Endodermal cell (in vitro differentiated cells): ENCODE measurements at places on chromosomes 1 and 21. TPM values are rescaled to one million over a fixed set of nuclear protein-coding genes. Genes with fewer than 3 reads are reported as not detected.
A peak's percentile ranks its signal among the peaks of the same experiment; 100 is the strongest.

Gene GPR153
- 2.8 and 2.9 TPM in 2 replicates for total RNA-seq

GRCh38 chr1:223678841-223679240 is 13.3 kb upstream of the CAPN8 start:
- no peak for DNase-seq
- peaks cover 9% of the 10 kb centered on the region for H3K27me3 ChIP-seq
- no peak overlapping the region for H3K27ac ChIP-seq
- no peaks in the 10 kb centered on the region for H3K4me1 ChIP-seq
- H3K4me3 ChIP-seq: no peak overlapping the region

DNA sequence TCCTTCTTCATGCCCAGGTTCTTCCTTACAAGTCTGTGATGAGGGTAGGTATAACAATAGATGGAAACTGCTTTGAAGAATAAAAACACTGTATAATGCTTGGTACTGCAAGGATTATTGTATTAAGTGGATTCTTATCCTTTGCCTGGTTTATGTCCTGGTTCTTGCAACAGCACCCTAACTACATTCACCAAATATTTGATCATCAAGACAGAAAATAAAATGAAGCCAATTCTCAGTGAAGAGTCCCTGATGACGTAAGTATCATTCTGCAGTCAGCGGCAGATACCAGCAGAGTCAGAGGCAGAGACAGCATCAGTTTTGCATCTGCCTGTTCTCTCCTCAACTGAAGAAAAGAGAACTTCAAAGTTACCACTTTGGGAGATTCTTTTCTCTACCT is 19.7 kb downstream of the ARHGEF11 start:
- no peaks in the 10 kb centered on the region for H3K27me3 ChIP-seq
- peaks cover 3% of the 10 kb centered on the region for H3K4me1 ChIP-seq
- no peak overlapping the region for H3K27ac ChIP-seq
- no peak for DNase-seq
- no peak overlapping the region for H3K4me3 ChIP-seq

GRCh38 chr1:210754878-210755665 is 378.9 kb downstream of the KCNH1 start:
- no peak overlapping the region for H3K4me3 ChIP-seq
- DNase-seq: no peak
- H3K4me1 ChIP-seq: no peaks in the 10 kb centered on the region

DNA sequence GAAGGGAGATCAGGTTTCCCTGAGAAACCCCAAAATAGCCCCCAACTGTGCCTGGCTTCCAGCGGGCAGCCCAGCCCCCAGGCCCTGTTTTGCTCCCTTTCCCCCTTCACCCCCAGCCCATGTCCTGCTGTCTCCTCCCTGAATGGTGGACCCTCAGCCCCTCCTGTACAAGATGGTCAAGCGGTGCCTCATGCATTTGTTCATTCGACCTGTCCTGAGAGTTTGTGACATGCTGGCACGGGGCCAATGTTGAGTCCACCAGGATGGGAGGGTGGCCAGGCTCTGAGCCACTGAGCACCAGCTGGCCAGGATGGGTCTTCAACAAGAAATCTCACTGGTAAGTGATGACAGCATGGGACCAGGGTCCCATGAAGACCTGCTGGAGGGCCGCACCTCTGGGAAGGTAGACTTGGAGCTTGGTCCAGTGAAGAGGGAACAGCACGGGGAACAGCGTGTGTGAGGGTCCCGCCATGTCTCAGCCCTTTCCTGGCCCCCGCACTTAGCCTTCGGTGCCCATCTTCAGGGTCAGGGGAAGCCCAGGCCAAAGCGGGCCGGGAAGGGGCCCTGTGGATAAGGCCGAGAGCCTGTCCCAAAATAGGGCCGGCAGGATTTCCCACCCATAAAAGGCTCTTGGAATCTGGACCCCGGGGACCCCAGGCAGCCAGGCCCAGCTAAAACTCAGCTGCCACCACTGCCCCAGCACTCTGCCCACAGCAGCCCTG is at the start of gene CALML6:
Gene CALML6 (plus strand): TSS at position 290 of the 722 bp plus-strand sequence. CDS start 21 bp downstream, at position 311.
- peaks cover 7% of the 10 kb centered on the region for H3K27me3 ChIP-seq
- no peaks in the 10 kb centered on the region for H3K4me1 ChIP-seq
- H3K36me3 ChIP-seq: no peaks in the 10 kb centered on the region
- DNase-seq: peak; percentile 49
- H3K4me3 ChIP-seq: no peak within 1 kb of the TSS
- no peak within 1 kb of the TSS for H3K27ac ChIP-seq

Gene ANGPTL7
- total RNA-seq: not detected in 2 replicates

Gene EXTL1
- total RNA-seq: 2.5 and 3.3 TPM in 2 replicates

Gene C2CD4D
- total RNA-seq: 0.44 and 0.47 TPM in 2 replicates

- no peak for DNase-seq
- no peaks in the 10 kb centered on the region for H3K4me1 ChIP-seq
- no peak overlapping the region for H3K27ac ChIP-seq
- peaks cover 8% of the 10 kb centered on the region for H3K36me3 ChIP-seq
Observed at GRCh38 chr1:243286409-243287122, 30.7 kb downstream of the SDCCAG8 start.

DNA sequence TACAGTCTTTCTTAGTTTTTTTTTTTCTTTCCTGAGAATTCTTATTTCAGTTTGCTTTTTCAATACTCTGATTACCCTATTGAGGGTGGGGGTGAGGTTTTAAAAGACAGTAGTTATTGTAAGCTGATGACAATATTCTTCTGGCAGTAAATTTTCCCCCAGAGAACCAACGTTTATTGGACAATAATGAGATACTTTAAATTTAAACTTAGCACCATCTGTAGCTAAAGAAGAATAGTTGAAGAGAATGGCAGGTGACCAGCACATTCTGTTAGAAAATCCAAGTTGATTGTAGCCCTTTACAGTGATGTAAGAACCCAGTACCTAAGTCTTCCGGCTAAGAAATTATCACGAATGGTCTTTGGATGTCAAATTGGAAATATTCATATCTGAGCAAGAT is 364.6 kb upstream of the LYPLAL1 start:
- H3K27me3 ChIP-seq: no peaks in the 10 kb centered on the region
- H3K27ac ChIP-seq: no peak overlapping the region
- H3K36me3 ChIP-seq: no peaks in the 10 kb centered on the region
- no peaks in the 10 kb centered on the region for H3K4me1 ChIP-seq
- DNase-seq: no peak

- H3K4me1 ChIP-seq: no peaks in the 10 kb centered on the region
- H3K4me3 ChIP-seq: no peak overlapping the region
- H3K27ac ChIP-seq: no peak overlapping the region
- peaks cover 79% of the 10 kb centered on the region for H3K36me3 ChIP-seq
Observed at GRCh38 chr1:240210026-240210425, 118.3 kb downstream of the FMN2 start.

DNA sequence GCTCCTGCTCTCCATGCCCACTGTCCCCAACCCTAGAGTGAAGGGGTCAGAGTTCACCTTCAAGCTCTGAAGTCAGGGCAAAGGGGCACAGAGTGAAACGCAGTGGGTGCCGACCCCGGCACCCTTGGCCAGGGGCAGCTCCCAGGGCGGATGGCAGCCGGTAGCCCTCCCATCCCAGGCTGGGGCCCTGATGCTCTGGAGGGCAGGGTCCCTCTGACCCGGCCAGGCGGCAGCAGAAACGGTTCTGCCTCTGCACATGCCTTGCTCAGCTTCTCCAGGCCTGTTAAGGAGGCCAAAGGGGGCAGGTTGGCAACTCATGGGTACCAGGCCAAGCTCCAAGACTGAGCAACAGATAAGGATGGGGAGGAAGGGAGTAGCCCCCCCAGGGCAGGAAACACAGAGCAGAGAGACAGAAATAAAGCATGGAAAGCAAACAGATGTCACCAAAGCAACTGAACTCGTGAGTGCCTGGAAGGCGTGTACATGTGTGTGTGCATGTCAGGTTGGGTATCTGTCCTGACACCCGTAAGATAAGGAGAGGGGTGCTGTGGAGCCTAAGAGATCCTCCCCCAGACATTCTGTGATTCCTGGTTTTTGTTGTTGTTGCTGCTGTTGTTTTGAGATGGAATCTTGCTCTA is 112.3 kb upstream of the IFFO2 start:
- no peaks in the 10 kb centered on the region for H3K27me3 ChIP-seq
- DNase-seq: no peak
- no peak overlapping the region for H3K27ac ChIP-seq
- H3K36me3 ChIP-seq: peaks cover 12% of the 10 kb centered on the region

DNA sequence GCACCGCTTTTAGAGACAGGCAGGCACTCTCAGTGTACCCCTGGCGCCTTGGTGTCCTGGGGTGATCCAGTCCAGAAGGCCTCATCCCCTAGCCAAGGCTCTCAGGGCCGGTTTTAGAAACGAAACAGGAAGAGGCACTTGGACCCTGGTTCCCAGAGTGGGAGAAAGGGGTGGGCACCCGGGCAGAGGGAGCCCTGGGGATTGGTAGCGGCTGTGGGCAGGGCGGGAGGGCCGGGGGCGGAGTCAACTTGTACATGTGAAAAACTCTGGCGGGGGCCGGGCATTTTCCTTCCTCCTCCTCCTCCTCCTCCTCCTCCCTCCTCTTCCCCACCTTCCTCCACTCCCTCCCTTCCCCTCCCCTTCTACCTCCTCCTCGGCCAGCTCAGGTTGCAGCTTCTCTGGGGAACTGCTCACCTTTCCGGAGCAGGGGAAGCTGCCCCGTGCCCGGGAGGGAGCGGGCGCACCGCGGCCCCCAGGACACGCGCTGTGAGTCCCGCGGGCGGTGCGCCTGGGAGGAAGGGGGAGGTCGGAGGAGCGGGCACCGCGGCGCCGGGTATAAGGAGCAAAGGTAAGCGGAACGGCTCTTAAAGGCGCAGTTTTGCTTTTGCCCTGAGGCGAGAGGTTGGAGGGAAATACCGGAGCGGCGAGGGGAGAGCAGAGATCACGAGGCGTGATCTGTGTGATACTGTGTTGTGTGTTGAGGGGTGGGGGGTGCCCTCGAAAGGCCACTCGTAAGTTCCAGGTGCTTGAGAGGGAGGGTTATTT is at the start of gene CDK18:
Gene CDK18 (plus strand): TSS at position 359 of the 765 bp plus-strand sequence. CDS start 18,499 bp downstream, outside the sequence.
- peak; percentile 96 for DNase-seq
- H3K4me3 ChIP-seq: peak within 1 kb of the TSS; percentile 89
- peaks cover 33% of the 10 kb centered on the region for H3K4me1 ChIP-seq
- no peak within 1 kb of the TSS for H3K27ac ChIP-seq
- H3K27me3 ChIP-seq: no peaks in the 10 kb centered on the region
- no peaks in the 10 kb centered on the region for H3K36me3 ChIP-seq
